ENCODE measurements at places on chromosomes 16 and 17.

GRCh38 chr16:2866431-2866830 is 8.5 kb upstream of the PRSS22 start:
- DNase-seq: no peak

DNA sequence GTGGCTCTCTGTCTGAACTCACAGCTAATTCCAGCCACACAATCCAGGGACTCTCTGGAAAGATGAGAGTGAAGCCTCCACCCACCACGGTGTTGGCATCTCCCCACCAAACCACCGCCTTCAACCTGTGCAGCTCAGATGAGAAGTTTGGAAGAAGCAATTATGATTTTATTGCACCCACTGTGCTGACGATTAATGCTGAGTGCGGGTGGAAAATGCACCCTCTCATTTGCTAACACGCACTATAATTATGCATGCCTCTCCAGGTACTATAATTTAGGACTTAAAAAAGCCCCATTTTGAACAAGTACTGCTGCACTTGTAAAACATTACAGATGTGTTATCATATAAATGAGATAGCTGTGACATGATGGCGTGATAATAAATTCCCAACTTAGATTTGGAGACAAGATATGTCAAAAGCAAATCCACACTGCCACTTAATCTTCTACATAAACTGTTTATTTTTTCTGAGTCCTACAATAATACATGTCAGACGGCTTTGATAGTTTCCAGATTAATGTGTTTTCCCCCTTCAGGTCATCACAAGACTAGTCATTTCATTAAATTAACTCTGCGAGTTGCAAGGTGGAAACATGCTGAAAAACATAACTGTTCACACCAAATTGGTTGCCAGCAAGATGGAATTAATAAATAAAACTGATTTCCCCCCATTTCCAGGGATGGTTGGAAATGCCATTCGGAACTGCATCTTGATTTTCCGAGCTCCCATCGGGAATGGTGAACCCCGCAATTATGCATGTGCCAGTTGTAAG is 466.5 kb upstream of the MAF start:
- no peak for DNase-seq

DNA sequence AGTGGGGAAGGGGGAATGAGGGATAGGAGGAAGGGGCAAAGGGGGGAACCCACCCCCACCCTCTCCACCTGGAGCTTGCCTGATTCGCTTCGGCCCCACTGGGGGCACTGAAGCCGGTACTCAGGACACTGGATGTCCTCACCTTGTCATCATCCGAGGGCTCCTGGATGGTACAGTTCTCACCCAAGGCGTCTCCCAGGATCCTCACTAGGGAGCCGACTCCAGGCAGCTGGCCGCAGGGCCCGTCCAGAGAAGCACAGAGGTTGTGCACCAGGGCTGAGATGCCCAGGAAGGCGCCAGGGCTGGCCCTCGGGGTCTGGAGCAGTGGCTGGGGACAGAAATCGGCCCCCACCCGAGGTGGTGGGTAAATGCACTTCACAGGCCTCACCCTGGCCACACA is 92.3 kb downstream of the LITAF start:
- no peak for DNase-seq

GRCh38 chr16:1378087-1378803 is 26.5 kb downstream of the GNPTG start:
- DNase-seq: no peak

DNA sequence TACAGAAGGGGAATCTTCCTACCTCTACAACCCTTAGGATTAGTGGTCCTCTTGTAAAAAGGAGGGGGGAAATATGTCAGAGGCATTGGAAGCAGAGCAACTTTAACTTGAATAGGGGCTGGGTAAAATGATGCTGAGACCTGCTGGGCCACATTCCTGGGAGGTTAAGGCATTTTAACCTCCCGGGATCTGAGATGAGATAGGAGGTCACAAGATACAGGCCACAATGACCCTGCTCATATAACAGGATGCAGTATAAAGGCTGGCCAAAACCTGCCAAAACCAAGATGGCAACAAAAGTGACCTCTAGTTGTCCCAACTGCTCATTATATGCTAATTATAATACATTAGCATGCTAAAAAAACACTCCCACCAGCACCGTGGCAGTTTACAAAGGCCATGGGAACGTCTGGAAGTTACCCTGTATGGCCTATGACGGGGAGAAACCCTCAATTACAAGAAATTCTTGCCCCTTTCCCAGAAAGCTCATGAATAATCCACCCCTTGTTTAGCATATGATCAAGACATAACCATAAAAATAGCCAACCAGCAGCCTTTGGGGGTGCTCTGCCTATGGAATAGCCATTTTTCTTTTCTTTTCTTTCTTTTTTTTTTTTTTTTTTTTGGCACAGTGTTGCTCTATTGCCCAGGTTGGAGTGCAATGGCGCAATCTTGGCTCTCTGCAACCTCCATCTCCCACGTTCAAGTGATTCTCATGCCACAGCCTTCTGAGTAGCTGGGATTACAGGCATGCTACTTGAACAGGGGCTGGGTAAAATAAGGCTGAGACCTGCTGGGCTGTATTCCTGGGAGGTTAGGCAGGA is 6.2 kb upstream of the C1QTNF1 start:
- no peak for DNase-seq

- DNase-seq: no peak
Measured at GRCh38 chr17:77363821-77364361, 223.1 kb downstream of the SEC14L1 start.

DNA sequence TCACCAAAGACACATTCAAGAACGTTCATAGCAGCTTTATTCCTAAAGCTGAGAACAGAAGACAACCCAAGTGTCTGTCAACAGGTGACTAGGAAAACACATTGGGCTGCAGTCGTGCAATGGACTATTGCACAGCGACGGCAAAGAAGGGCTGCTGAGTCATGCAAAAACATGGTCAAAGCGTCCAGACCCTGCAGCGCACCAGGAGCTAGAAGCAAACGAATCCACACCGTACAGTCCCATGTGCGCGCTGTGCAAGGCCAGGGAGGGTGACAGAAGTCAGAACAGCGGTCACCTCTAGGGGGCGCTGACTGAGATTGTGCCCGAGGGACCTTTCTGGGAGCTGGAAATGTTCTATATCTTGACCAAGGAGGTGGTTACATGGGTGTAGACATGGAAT is 266.4 kb downstream of the MAF start:
- DNase-seq: no peak

DNA sequence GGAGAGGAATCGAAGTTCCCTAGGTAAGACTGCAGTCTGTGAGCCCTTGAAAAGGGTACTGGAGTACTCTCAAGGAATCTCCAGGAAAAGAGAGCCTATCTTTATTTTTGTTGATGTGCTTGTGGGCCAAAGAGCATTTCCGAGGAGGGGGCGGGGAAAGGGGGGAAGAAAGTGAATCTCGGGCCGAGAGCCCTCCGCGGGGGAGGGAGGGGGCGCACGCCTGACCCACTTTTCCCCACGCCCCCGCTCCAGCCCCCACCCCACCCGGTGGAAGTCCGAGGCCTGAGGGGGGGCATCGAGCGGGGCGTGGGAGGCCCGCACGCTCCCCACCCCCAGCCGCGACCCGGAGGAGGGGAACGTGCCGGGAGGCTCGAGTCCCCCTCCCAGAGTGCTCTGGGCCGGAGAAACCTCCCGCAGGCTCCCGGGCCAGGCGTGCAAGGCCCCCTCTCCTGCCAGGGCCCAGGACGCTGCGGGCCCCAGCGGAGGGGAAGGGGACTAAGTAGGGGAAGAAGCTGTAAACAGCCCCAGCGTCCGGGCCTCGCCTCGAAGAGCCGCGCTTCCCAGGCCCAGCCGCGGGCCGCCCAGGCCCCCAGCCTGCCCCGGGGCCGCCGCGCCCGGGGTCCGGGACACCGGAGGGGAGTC is 444 bp downstream of the HELZ start:
- DNase-seq: no peak

DNA sequence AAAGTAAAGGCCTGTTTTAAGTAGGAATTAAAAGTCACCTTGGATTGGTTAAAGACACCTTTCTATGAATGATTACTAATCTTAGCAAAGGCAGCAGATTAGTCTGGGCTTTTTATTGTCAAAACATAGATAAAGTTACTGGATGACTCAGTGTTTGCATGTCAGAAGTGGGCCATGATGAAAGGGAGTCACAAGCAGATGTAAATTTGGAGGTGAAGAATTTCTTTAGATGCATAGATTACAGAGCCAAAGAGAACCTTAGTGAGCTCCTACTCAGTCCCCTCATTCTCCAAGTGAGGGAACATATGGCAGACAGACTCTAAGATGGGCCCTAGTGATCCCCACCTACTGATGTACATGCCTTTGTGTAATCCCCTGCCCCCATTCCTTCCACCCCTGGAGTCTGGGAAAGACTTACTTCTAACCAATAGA is 124.5 kb downstream of the HS3ST3A1 start:
- no peak for DNase-seq
